ENCODE measurements at places on chromosomes 2 and 18.

DNA sequence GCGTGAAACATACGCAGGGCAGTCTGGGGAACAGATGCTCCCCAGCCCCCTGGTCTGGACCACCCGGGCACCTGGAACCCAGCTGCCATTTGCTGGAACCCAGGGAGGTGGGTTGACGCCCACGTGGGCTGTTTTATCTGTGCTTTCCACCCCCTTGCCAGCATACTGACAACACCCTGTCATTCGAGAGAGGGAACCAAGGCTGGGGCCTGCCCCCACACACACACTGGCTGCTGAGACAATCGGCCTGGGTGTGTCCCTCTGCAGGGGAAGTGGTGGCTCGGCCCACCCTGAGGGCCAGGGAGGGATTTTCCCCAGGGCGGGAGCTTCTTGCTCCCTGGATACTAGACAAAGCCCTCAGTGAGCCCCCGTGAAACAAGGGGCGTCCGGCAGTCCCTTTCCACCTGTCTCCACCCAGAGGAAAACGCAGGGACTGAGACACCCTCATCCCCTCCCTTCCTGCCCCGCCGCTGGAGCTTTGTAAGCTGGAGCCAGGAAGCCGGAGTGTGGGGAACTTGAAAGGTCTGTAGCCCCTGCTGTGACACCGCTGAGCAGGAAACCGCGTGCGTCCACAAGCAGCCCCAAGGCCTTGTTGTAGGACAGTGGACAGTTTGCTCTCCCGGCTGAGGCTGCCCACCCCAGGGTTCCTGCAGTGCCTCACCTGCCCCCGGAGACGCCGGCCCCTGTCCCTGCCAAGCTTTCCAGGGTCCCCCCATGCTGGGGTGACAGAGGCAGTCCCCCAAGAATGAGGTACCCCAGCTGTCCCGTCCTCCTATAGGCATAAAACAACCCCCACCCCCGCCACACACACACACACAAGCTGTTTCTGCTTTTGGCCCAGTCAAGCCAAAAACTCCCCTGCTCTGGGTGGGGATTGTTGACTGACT lies 14.1 kb upstream of the KLF11 start:
- no peak for DNase-seq

DNA sequence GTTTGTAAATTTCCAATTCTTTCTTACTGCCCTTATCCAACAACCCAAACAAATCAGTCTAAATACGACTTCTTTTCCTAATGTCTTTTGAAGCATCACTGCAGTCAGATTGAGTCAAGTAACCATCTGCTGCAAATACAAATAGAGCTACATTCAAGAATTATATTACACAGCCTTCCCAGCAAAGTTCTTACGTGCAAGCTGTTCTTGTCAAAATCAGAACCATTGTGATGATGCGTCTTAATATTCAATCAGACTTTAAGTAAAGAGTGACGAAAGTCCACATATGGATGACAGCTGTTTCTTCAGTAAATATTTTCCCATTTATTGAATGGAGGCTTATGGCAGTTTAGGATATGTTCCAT lies 943.8 kb downstream of the LRP1B start:
- peak; percentile 36 for DNase-seq

DNA sequence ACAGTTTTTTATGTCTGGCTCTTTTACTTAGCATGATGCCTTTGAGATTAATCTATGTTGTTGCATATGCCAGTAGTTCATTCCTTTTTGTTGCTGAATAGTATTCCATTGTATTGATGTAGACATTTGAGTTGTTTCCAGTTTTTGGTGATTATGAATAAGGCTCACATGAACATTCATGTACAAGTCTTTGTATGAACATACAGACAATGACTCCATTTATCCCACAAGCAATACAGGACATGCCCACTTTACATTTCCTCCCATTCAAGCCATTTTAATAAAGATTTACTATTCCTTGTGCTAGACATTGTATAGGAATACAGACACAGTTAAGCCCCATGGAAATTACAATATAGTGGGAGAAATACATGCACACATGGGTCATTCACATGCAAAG lies 118.0 kb downstream of the TRIM43 start:
- no peak for DNase-seq

GRCh38 chr18:9850309-9850708 lies 35.5 kb upstream of the TXNDC2 start:
- no peak for DNase-seq
